Putamen (tissue), 1 donor: ENCODE measurements at places on chromosomes 6 and 20.

GRCh38 chr6:5961836-5962235 is 44.9 kb downstream of the NRN1 start:
- no peak for DNase-seq

DNA sequence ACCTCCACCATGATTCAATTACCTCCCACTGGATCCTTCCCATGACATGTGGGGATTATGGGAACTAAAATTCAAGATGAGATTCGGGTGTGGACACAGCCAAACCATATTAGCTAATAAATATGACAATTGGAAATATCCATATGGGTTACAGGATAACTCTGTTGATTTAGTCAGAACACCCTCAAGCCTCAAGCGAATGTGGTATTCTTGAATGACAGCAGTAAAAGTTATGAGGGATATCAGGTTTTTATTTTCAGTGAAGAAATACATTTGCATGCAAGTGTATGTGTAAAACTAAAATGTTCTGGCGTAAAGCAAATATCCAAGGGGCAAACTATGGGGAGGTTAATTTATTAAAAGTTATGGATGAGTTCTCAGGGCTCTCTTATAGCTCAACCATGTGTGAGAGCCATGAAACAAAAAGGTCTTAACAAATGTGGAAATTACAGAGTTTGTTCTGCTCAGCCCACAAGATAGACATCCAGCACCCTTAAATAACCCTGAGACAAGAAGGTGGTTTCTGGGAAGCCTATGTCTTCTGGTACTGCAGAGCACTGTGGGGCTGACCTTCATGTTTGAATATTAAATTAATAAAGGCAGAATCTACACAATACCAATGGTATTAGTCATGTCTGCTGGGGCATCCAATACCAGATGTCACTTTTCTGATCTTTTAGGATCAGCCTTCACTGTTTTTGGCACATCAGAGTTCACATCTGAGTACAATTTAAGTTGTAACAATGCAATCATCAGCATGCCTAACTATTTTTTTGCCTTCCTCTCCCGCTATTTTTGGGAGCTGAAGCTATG is 370.5 kb upstream of the RSPO3 start:
- DNase-seq = no peak

GRCh38 chr6:86706449-86706848 is 230.9 kb upstream of the HTR1E start:
- no peak for DNase-seq

- no peak for DNase-seq
Measured at GRCh38 chr6:108254433-108255410, 6.1 kb downstream of the SNX3 start.

- DNase-seq = no peak
Measured at GRCh38 chr20:52379723-52380336, 188.3 kb upstream of the ZFP64 start.

DNA sequence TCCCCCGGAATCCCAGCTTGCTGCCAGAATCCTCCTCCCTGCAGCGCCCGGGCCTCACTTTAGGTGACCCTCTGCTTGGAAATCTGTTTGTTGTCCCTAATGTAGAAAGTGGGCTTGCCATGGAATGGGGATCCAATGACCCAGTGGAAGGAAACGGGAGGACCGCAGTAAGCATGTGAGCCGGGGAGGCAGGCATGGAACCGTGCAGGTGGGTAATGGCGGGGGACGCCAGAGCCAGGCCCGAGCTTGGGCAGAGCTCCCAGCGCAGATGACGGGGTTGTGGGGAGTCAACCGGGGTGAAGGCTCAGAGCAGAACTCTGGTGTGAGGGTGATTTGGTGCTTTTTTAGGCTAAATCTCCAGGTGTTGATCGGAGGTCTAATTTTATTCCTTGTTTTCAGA is 188.3 kb downstream of the QKI start:
- DNase-seq = no peak

DNA sequence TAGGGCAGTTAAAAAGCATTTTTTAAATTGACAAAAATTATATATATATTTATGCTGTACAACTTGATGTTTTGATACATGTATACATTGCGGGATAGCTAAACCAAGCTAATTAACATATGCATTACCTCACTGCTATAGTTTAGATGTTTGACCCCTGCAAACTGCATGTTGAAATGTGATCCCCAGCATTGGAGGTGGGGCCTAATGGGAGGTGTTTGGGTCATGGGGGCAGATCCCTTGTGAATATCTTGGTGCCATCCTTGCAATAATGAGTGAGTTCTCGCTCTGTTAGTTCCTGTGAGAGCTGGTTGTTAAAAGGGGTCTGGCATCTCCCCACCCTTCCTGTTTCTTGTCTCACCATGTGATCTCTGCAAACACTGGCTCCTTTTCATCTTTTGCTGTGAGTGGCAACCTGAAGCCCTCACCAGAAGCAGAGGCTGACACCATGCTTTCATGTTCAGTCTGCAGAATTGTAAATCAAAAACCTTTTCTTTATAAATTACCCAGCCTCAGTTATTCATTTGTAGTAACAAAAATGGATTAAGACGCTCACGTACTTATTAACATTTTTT is 111.8 kb downstream of the MCHR2 start:
- no peak for DNase-seq

DNA sequence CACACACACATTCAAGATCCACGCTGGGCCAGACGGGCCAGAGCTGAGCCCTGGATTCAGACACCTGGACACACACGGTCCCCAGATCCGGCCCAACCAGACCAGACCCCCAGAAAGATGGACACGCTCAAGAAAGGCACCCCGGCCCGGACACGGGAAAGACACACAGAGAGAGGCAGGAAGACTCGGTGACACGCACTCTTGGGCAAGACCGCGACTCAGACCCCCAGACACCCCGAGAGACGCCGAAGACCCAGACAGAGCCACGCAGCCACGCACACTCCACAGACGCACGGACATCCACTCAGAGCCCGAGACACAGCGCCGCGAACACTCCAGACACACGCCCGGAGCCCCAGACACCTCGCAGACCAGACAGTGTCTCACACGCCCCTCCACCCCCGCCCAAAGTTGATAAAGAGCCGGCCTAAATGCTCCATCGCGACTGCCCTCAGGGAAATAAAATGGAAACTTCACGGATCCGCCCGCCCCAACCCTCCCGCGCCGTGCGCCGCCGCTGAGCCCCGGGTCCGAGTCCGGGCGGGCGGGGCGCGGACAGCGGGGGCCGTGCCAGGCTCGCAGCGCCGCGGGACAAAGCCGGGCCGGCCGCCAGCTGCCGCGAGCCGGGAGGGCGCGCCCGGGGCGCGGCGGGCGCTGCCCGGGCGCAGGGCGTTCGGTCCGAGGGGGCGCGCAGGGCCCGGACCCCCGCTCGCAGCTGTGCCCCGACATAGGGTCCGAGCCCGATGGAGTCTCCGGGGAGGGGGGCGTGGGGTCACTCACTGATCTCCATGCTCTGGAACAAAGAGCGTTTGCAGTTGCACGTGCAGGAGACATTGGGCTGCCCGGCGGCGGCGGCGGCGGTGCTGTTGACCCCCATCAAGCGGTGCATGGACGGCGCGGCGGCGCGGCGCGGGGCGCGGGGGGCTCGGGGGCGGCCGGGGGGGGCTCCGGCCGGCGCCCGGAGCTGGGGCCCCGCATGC is 831 bp downstream of the PMEPA1 start:
- no peak for DNase-seq

GRCh38 chr6:88361298-88361697 is 195.2 kb upstream of the CNR1 start:
- no peak for DNase-seq

GRCh38 chr6:122758927-122759334 is 20.6 kb upstream of the FABP7 start:
- DNase-seq = no peak

DNA sequence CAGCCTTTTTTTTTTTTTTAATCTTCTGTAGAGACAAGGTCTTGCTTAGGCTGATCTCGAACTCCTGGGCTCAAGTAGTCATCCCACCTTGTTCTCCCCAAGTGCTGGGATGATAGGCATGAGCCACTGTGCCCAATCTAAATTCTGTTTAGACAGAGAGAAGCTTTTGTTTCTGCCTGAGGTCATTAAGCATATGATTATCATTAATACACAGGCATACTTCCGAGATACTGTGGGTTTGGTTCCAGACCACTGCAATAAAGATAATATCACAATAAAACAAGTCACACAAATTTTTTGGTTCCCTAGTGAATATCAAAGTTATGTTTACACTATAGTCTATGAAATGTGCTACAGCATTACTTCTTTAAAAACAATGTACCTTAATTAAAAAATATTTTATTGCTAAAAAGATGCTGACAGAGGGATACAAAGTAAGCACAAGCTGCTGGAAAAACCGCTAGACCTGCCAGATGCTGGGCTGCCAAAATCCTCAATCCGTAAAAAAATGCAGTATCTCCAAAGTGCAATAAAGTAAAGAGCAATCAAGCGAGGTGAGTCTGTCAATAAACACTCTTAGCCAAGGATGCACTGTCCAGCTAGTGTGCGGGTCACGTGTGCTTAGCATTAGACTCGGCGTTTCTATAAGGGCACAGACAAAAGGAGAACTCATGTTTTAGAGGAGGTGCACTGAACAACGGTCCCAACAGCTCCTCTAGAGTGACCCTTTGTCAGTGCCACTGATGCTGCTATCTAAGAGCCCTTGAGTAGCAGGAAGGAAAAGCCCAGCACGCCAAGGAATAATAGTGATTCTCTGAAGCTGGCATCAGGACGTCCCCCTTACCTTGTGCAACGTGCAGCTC is 16.1 kb downstream of the TXNDC5 start:
- DNase-seq = no peak

DNA sequence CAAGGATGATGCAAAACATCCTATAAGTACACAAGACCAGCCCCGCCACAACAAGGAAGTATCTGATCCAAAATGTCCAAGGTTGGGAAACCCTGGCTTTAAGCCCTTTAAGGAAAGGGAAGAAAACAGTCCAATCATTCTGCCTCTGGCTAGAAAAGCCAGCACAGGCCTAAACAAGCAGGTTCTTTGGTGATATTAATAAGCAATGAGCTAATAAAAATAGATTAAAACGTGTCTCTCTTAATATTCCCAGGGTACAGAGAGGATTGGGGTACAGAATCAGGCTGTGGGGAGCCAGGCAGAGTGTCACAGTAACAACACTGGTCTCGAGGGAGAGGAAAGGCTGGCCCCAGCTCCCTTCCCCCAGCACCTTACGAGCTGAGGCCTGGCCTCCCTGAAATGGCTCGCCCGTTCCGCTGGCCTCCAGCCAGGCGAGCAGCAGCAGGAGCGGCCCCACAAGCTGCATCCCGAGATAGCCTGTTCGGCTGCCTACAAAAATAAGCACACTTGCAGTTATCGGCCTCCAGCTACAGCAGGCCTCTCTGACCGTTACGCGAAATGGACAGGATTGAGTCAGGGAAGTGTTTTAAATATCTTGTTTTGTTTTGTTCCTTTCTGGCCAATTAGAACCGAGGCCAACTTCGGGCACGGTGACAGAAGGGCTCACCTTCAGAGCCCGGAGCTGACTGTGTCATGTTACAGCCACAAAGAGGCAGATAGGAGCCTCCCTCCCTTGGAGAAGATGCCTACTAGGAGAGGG is 4.0 kb upstream of the ZMYND8 start:
- DNase-seq = peak; percentile 74

GRCh38 chr6:6439778-6440177 is 119.3 kb upstream of the F13A1 start:
- DNase-seq = no peak

- no peak for DNase-seq
Measured at GRCh38 chr20:31695849-31696804, 26.5 kb downstream of the BCL2L1 start.

- no peak for DNase-seq
Measured at GRCh38 chr6:81575442-81575841, 177.0 kb downstream of the TENT5A start.

DNA sequence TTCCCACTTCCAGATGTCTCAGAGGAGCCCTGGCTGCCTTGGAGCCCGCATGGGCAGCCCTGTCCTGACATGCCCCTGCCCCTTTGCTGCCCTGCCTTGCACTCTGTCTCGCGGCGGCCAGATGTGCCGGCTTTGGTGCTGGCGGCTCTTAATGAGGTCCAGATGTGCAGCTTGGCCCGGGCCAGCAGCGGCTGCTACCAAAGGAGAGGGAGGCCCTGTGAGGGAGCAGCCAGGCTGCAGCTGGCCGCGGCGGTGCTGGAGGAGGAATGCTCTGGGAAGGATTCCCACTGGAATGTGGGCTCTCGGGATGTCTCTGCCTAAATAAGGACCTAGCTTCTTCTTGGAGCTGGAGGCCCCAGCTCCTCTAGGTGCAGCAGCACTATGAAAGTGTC is 72.4 kb downstream of the FGD2 start:
- no peak for DNase-seq

GRCh38 chr6:26105109-26105730 is 18.0 kb downstream of the HFE start:
- no peak for DNase-seq
